ENCODE measurements at places on chromosomes 2 and 18.

DNA sequence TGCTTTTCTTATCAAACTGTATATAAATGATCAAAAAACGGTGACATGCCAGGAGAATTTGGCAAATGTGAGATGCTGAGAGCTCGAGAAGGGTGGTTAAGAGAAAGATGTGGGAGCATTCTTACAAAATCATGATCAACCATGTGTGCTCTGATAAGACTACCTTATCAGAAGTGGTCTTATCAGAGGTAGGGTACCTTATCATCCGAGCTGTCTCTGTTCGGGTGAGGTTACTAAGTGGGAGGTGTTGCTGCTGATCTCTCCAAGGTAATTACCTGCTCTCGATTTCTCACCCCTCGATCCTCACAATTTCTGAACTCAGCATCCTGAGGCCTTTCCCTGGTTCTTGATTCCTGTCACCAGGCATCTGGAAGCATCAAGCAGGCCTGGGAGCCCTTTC lies 813.0 kb upstream of the ID2 start:
- no peak for DNase-seq

DNA sequence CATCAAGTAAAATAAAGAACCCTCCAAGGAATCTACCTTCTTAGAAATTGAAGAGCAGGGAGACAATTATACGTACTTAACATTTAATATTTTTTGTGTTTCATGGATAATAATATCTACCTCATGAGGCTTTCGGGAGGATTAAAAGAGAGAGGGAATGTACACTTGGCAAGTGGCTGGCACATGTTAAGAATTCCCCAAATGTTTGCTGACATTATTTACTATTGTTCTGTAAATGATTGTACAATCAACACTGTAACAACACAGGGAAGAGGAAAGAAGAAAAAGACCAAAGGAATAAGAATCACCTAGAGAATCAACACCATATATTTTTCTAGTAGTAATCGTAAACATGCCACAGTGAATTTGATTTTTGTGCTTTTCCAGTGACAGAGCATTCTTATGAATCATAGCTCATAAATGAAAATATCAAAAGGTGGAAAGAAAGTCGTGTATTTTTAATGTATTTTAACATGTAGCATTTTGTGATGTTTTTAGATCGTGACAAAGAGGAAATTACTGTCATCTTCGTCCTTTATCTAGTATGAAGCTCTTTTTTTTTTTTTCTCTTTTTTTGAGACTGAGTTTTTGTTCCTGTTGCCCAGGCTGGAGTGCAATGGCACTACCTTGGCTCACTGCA lies 67.3 kb downstream of the B3GNT2 start:
- DNase-seq = no peak

DNA sequence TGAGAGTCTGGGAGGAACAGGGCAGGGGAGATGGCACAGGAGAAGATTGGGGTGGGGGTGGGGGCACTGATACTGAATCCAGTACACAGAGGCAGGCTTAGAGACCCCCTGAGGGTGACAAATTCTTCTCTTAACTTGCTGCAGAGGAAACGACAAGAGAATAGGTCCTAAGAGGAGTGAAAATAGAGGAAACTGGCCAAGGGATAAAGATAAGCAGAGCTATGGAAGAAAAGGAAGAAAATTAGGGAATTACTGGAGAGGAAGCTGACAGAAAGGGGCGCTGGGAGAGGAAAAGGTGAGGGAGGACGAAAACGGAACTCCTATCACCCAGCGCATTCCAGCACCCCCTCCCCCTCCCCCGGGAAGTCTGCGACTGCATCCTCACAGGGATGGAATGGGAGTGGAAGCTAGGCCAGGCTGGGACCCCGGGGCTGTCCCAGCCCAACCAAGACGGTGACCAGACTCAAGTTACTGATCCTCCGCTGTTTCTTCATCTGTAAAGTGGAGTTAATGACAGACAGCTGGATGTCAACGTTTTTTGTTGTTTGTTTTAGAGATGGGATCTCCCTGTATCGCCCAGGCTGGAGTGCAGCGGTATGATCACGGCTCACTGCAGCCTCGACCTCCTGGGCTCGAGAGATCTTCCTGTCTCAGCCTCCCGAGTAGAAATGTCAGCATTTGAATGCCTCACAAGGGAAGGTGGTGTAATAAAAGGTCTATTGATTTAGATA lies 2.6 kb upstream of the EMX1 start:
- DNase-seq = peak; percentile 24

- no peak for DNase-seq
Observed at GRCh38 chr18:34650121-34650545, 60.0 kb upstream of the DTNA start.

DNA sequence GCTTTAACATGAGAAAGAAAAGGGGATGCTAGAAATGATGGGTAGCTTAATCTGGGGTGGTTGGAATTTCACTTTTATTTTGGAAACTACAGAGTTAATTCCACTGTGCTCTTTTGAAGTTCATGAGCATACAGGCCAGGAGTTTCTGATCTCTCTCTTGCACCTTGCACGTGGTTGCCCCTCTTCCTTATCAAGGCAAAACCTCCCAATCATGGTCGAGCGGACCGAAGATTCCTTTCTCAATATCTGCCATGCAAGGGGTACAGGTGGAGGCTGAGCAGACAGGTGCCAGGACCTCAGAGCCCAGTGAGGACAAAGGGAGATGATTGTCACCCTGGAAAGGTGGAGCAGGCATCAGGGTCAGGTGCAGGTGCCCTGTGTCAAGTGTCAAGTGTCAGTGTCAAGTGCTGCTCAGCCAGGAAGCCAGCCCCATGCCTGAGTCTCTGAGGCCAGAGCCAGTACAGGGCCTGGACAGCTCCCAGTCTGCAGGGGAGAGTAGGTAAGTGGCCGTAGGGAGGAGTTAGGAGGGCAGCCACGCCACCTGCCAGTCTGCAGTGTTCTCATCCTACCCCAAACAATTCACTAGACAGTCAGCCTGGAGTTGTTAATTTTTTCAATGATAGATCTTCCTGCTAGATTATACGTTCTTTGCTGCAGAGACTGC lies 42.2 kb downstream of the LPIN1 start:
- no peak for DNase-seq

DNA sequence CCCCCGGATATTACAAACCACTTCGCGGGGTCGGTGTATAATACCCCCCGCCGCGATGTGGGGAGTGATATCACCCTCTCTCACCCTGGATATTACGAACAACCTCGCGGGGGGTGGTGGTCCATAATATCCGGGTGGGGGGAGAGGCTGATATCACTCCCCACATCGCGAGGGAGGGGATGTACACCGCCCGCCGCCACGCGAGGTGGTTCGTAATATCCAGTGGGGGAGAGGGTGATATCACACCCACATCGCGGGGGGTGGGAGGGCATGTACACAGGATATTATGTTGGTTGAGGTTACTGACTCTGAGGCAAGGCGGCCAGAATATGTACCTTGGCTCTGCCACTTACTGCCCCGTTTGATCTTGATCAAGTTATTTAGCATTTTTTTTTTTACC lies 14.8 kb upstream of the CWC22 start:
- DNase-seq = no peak

- DNase-seq = no peak
Observed at GRCh38 chr2:96771796-96772618, 11.3 kb downstream of the CNNM4 start.

- DNase-seq = no peak
Observed at GRCh38 chr2:24623535-24623934, 132.5 kb downstream of the NCOA1 start.

GRCh38 chr2:70807102-70807827 lies 13.1 kb downstream of the CLEC4F start:
- DNase-seq = no peak

DNA sequence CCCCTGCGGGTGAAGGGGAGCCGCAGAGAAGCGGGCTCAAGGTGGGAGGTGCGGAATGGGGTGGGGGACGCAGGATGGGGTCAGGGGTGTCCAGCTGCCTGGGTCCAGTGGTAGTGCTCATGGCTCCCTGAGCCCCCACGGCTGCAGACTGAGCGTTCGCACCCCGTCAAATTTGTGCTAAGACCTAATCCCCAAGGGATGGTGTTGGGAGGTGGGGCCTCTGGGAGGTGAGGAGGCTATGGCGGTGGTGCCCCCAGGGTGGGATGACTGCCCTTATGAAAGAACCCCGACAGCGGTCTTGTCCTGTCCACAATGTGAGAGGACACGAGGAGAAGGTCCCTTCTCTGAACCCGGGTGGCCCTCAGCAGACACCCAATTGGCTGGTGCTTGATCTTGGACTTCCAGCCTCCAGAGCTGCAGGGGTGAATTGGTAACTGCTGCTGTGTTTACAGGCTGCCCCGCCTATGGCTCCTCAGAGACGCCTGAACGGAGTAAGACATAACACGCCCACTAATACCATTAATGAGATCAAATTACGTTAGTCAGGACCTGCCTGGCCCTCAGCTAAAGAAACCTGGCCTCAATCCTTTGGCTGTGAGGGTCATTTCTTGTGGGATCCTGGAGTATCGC lies 42.6 kb downstream of the PXDN start:
- peak; percentile 30 for DNase-seq

DNA sequence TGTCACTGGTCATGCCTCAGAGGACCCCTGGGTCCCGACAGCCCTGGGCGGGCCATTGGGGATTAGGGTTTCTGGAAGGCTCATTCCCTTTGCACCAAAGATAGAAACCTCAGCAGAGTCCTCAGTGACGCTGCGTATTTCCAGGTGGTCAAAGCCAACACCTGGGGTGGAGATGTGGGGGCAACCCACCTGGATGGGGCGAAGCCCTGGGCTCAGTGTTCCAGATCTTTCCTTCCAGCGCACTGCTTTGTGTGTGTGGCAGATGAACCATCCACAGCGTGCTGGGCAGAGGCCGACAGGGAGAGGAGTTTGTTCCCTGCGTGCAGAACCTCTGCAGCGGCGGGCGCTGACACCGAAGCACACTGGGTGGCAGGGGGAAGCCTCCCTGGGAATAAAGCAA lies 143.9 kb downstream of the CTIF start:
- DNase-seq = no peak

- DNase-seq = no peak
Observed at GRCh38 chr2:31398881-31399280, 15.7 kb downstream of the XDH start.

- no peak for DNase-seq
Observed at GRCh38 chr2:167215595-167215994, 327.3 kb downstream of the XIRP2 start.

- DNase-seq = no peak
Observed at GRCh38 chr2:127160676-127161075, 53.7 kb upstream of the BIN1 start.

- no peak for DNase-seq
Observed at GRCh38 chr2:217338306-217338916, 478.5 kb upstream of the TNP1 start.

DNA sequence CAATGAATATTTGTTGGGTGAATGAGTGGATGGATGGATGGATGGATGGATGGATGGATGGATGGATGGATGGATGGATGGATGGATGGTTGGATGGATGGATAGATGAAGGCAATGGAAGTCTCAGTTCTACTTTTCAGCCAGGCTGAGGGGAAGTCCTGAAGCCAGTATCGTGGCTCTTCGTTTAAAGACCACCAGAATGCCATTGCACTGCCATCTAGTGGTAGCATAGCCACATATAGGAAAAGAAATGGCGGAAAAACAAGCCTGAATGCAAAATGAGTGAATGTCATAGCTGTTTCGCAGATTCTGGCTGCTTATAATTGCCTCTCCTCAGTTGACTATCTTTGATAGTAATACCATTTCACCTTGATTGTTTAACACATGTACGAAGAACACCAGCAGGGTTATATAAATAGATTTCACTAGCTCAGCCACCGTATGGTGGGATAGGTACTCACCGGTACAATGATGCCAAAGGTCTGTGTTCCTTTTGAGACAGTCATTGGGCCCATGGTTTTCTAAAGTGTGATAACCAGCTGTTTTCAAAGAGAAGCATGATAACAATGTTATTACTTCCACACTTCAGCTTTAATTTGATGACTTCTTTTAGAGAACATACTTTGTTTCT lies 62.3 kb upstream of the GREB1L start:
- peak; percentile 63 for DNase-seq

- no peak for DNase-seq
Observed at GRCh38 chr18:48666613-48667012, 127.8 kb downstream of the CTIF start.

DNA sequence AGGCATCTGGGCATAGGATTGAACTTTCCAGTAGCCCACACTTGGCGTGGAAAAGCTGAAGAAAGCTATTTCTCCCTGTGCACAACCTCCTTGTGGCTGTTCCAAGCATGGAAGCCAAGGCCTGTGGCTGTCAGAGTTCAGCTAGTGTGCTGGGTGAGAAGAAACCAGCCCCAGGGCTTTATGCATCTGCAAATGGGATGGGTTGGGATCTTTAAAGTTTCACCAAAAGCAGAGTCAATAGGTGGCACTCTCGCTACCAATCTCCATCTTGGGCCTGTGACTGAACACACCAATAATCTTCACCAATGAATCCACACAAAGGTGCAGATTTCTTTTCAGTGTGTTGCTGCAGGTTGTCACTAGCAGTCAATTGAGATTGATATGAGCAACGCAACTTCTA lies 542.8 kb downstream of the NRXN1 start:
- DNase-seq = no peak

DNA sequence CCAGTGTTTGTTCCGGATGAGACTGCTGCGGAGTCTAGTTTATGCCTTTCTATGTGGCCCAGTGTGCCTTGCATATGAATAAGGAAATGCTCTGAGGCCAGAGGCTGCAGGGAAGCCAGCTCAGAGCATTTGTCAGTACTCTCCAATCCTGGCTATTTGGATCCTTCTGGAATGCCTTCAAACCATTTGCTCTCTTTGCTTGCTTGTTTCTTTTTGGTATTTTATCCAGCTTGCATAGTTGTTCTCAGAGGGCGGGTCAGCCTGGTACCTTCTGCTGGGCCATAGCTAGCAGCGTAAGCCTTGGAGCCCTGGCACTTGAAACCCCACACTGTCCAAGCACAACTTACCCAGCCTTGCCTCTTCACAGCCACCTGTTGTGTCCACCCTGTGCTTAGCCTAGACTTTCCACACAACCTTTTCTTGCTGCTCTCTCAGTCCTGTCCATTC lies 20.5 kb downstream of the CENPO start:
- DNase-seq = no peak

- DNase-seq = no peak
Observed at GRCh38 chr18:48061781-48062570, 131.5 kb upstream of the SMAD2 start.

DNA sequence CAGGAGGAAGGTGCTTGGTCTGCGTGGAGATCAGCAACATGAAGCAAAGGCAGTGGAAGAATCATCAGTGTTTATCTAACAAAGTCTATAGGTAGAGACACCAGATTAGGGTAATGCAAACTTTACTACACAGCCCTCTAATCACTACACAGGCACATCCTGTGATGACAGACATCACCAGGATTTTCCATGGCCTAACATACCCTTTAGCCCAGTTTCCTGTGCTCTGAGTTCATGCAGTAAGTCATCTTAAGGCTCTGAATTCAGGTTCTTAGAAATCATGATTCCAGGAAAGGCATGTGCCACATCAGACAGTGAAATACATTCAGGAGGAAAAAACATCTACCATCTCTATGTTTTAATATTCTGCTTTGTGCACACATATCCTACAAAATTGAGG lies 708.5 kb upstream of the SLC8A1 start:
- no peak for DNase-seq

Data from nephron progenitor cell (in vitro differentiated cells).